ENCODE measurements at places on chromosomes 7 and 10. TPM values are rescaled to one million over a fixed set of nuclear protein-coding genes. Genes with fewer than 3 reads are reported as not detected.

The CALCR gene
- 1.2 TPM for total RNA-seq

DNA sequence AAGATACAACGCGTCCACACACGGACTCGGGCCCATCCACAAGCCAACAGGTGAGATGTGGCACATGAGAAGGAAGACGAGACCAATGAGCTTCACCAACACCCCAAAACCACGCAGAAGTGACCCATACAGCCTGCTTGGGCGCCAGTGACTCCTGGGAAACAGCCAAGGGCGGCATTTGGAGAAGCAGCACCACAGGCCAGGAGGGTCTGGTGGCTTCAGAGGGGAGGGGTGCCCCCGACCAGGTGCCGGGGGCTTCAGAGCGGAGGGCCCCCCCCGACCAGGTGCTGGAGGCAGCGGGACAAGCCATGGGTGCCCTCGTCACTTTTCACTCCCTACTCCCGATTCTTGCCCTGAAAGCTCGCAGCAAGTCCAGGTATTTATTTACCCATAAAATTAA, 140.1 kb downstream of the DIP2C start:
- no peak for DNase-seq

The ING3 gene
- 14.8 TPM for total RNA-seq

GRCh38 chr7:103967401-103967800, 22.1 kb downstream of the RELN start:
- peak; percentile 12 for DNase-seq
